GM23248 (cell line): ENCODE measurements at places on chromosomes 3 and 15. TPM values are rescaled to one million over a fixed set of nuclear protein-coding genes. Genes with fewer than 3 reads are reported as not detected.

- H3K27ac ChIP-seq = no peak overlapping the region
- no peaks in the 10 kb centered on the region for H3K36me3 ChIP-seq
- peaks cover 11% of the 10 kb centered on the region for H3K27me3 ChIP-seq
- DNase-seq = no peak
Measured at GRCh38 chr3:183491923-183492848, 63.3 kb downstream of the KLHL6 start.

DNA sequence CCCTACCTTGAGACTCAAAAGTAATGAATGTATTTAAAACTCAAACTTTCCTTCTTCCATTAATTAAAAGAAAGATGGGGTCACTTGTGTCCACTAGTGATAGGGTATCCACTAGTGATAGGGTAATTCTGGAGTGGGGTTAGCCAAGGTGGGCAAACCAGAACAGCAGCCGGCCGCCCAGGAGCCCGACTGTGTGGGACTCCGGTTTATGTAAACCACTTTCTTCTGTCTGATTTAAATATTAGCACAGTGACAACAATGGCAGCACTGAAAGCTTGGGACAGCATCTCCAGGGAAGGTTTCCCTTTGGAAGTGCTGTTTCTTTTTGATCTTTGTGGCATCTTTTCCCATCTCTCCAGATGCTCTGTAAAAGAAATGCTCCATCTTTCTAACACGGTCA, 722 bp downstream of the MYZAP start:
- H3K4me1 ChIP-seq = no peaks in the 10 kb centered on the region
- H3K27me3 ChIP-seq = no peaks in the 10 kb centered on the region; the same call in 1 of the 2 replicates
- no peak for DNase-seq
- peak overlapping the region; percentile 65 for H3K4me3 ChIP-seq
- H3K27ac ChIP-seq = no peak overlapping the region
- no peaks in the 10 kb centered on the region for H3K36me3 ChIP-seq

GRCh38 chr15:43492266-43492665, 690 bp downstream of the TP53BP1 start:
- peak overlapping the region; percentile 77 for H3K27ac ChIP-seq
- no peak for DNase-seq
- H3K36me3 ChIP-seq = peaks cover 30% of the 10 kb centered on the region
- no peaks in the 10 kb centered on the region for H3K27me3 ChIP-seq
- H3K4me1 ChIP-seq = peaks cover 16% of the 10 kb centered on the region
- H3K4me3 ChIP-seq = peak overlapping the region; percentile 86

DNA sequence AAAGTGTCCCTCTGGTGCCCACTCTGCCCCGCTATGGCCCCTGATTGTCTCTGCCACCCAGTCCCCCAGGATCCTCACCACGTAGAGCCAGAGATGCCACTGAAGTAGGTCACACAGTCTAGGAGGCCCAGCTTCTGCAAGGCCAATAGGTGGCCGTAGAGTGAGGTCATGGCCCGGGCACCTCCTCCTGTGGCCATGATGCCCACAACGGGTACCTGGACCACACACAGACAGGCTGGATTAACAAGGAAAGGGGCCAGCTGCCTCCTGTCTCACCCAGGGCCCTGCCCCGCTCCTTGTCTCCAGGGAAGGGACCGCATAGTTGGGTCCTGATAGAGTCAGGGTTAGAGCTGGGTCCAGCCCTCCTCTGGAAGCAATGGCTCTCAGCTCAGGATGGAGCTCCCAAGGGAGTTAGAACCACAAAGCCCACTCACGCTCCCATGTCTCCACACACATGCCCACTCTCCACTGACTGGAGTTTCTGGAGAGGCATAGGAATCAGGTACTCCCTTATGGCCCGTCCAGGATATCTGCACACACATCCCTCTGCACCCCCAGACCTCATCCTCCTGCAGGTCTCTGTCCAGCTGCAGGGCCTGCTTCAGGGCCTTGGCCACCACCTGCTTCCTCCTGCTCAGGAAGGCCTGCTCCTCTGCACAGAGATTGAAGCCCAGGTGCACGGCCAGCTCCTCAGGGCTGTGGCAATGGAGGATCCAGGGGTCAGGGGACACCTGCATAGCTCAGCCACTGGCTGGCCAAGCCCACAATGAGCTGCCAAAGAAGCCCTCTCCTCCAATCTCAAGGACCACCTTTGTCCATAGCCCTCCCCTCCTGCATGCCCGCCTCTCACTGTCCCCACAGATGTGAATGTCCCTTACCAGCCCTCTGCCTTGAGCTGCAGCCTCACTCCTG, 13.2 kb downstream of the PLA2G4D start:
- DNase-seq = no peak
- H3K4me1 ChIP-seq = no peaks in the 10 kb centered on the region
- no peaks in the 10 kb centered on the region for H3K36me3 ChIP-seq
- peaks cover 48% of the 10 kb centered on the region for H3K27me3 ChIP-seq
- no peak overlapping the region for H3K4me3 ChIP-seq

DNA sequence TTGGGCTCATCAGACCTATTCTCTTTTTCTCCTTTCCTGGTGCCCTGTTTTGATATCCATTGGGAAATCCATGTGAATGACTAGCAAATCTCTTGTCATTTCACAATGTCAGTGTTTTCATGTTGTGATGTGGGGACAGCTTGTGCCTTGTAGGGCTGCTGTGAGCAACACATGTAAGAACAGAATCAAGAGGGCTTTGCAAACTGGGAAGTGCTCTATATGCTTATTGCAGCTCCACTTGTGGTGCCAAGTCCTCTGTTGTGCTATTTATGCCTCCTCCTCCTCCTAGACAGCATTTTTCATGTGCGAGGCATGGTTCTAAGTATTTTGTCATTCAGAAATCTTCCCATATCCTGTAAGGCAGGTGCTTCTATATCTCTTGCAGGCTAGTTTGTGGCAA, 56.4 kb downstream of the ZNF621 start:
- H3K27me3 ChIP-seq = 0 out of 2 replicates have a peak, but pooled peaks cover 2% of the 10 kb centered on the region
- H3K4me1 ChIP-seq = no peaks in the 10 kb centered on the region
- H3K36me3 ChIP-seq = no peaks in the 10 kb centered on the region
- no peak overlapping the region for H3K27ac ChIP-seq

The POPDC2 gene
- 0.74 and 1.2 TPM in 2 replicates for polyA plus RNA-seq

- no peaks in the 10 kb centered on the region for H3K27me3 ChIP-seq
- H3K4me3 ChIP-seq = no peak overlapping the region
- peak; percentile 89 for DNase-seq
Measured at GRCh38 chr15:98954411-98954810, 53.2 kb downstream of the PGPEP1L start.

The GOLGA6L4 gene
- 1.4 and 1.5 TPM in 2 replicates for polyA plus RNA-seq

- no peaks in the 10 kb centered on the region for H3K36me3 ChIP-seq
- H3K4me3 ChIP-seq = no peak overlapping the region
- no peaks in the 10 kb centered on the region for H3K27me3 ChIP-seq
- no peak for DNase-seq
Measured at GRCh38 chr3:15449489-15450224, 22.3 kb downstream of the EAF1 start.

DNA sequence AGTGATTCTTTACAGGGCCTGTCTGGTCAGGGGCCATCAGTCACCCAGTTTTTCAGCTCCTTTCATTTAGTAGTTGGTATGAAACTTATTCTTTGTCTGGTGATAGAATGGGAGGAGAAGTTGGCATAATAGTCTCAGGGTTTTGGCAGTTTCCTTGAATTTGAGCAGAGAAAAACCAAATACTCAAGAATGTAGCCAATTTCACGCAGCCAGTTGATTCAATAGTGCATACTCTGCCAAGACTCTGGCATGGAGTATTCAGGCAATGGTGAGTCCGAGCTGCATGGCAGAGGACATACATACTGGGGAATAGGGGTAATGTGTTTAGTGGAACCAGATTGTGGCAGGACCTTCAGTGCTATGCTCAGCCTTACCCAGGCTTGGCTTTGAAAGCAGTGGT, 118.3 kb downstream of the GALK2 start:
- H3K4me3 ChIP-seq = no peak overlapping the region
- no peak overlapping the region for H3K27ac ChIP-seq
- no peaks in the 10 kb centered on the region for H3K27me3 ChIP-seq
- peak; percentile 22 for DNase-seq
- peaks cover 9% of the 10 kb centered on the region for H3K4me1 ChIP-seq

GRCh38 chr3:47096959-47097358, 67.0 kb downstream of the SETD2 start:
- no peak overlapping the region for H3K4me3 ChIP-seq
- H3K4me1 ChIP-seq = peaks cover 35% of the 10 kb centered on the region
- H3K27ac ChIP-seq = peak overlapping the region; percentile 48
- DNase-seq = peak; percentile 79

The TPM1 gene
- 3,029 and 3,072 TPM in 2 replicates for polyA plus RNA-seq

DNA sequence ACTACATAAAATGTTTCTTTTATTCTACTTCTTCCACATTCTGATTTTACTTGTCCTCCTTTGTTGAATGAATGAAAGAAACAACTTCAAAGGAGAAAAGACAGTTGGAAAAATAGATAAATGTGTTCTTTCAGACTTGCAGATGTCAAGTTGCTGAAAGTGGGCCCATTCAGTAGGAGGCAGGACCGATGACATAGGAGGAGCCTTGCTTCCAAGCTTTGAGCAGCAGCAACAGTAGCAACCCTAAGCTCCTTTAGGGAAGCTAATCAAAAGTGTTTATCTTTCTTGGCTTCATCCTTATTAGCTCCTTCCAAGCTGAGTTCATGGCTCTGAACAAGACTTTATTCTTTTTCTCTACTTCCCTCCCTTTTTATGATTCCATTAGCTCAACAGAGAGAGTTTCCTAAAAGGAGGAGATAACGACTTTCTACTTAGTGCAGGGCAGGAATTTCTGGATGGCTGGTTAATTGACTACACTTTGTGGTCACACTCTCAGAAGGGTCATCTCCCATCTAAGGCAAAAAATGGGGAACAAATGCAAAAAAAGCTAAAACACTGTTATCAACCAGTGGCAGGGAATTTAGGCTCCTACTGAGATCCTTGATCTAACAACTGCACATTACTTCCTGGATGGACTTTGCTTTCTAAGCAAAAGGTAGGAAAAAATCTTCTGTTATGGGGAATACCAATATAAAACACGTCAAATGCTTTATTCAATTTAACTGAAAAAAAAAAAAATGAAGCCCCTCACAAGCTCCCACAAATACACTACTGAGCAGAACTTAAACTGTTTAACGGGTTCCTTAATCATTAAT, 4.8 kb downstream of the MORC1 start:
- no peak for DNase-seq
- H3K36me3 ChIP-seq = no peaks in the 10 kb centered on the region
- H3K4me1 ChIP-seq = no peaks in the 10 kb centered on the region

DNA sequence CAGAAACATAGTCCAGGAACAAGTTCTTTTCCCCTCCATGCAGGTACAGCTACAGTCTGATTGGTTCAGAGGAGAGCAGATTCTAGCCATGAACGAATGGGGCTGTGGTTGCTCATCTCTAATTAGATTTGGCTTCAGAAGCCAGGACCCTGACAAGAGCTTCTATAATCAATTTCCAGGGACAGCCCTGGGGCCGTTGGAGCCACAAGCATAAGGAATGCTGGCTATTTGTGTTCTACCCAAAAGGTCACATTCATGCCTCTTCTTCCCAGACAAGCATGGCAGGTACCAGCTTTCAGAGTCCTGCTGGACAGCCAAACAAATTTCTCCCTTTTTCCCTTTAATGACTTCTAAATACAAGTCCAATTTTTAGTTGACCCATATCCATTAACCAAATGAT, 215.5 kb upstream of the LRTM1 start:
- H3K4me1 ChIP-seq = peaks cover 29% of the 10 kb centered on the region
- H3K4me3 ChIP-seq = no peak overlapping the region
- DNase-seq = no peak
- no peaks in the 10 kb centered on the region for H3K27me3 ChIP-seq
- no peaks in the 10 kb centered on the region for H3K36me3 ChIP-seq

DNA sequence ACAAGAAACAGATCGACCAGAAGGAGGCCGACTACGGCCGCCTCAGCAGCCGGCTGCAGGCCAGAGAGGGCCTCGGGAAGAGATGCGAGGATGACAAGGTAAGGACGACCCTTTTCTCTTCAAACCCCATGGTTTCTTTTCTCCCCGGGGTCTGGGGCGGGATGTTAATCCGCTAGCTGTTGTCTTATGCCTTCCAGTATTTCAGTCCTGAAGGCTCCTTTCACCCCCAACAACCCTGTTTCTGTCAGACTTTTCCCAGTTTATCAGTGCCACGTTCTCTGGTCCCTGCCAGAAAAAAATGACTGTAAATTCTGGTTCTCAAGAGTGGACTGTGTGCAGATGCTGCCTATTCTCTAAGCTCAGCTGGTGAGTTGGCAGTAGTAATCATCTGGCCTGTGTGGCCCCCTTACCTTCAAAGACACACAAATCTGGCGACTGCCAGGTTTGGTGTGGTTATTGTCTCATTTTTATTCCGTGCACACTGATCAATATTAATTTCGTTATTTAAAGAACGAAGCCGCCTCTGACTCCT, 806 bp downstream of the GOLM2 start:
- no peaks in the 10 kb centered on the region for H3K27me3 ChIP-seq
- DNase-seq = peak; percentile 58
- H3K4me1 ChIP-seq = peaks cover 21% of the 10 kb centered on the region
- peak overlapping the region; percentile 99 for H3K4me3 ChIP-seq
- H3K27ac ChIP-seq = peak overlapping the region; percentile 96

DNA sequence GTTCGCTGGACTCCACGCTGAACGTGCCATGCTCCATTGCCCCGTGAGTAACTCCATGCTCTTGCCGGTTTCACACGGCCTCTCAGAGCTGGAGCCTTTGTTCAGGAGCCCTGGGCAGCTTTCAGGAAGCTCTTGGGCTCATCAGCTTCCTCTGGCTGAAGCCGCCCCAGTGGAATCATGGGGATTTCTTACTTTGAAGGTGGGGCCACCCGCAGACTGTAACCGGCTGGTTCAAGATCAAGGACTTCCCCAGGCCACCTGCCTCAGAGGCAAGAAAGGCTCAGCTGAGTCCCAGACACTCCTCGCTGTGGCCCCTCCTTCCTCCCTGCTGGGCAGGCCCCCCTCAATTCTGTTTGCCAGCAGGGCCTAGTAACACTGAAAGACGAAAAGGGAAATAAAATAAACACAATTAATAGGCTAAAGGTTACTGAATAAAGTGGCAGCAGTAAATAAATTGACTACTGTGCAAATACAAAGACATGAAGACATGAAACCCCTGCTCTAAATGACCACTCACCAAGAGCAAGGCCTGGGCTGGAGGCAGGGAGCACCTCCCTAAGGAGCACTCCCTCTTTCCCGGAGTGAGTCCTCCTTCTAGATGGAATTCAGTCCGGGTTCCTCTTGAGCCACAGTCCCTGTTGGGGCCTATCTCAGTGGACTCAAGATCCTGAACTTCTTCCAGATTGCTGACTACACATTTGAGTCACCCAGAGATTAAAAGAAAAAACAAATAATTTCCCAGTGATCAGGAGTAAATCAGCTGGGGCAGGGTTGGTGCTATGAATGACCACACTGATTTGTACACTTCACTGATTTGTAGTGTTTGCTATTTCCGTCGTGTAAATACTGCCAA, 51.0 kb downstream of the ZDHHC19 start:
- DNase-seq = peak; percentile 80
- H3K27ac ChIP-seq = no peak overlapping the region
- H3K4me3 ChIP-seq = no peak overlapping the region
- no peaks in the 10 kb centered on the region for H3K36me3 ChIP-seq
- H3K4me1 ChIP-seq = peaks cover 6% of the 10 kb centered on the region; the same call in 1 of the 2 replicates
- H3K27me3 ChIP-seq = no peaks in the 10 kb centered on the region

GRCh38 chr15:85725564-85725963, 69.2 kb downstream of the KLHL25 start:
- DNase-seq = peak; percentile 67
- H3K27me3 ChIP-seq = no peaks in the 10 kb centered on the region
- peak overlapping the region; percentile 83 for H3K27ac ChIP-seq
- peaks cover 20% of the 10 kb centered on the region for H3K36me3 ChIP-seq
- H3K4me3 ChIP-seq = no peak overlapping the region
